Stimulated activated CD8-positive, alpha-beta memory T cell treated with anti-CD3 and anti-CD28 coated beads, Interleukin-15, amount 100 ng/mL, for 24 hours (primary cell): ENCODE measurements at places on chromosomes 7 and 10.

DNA sequence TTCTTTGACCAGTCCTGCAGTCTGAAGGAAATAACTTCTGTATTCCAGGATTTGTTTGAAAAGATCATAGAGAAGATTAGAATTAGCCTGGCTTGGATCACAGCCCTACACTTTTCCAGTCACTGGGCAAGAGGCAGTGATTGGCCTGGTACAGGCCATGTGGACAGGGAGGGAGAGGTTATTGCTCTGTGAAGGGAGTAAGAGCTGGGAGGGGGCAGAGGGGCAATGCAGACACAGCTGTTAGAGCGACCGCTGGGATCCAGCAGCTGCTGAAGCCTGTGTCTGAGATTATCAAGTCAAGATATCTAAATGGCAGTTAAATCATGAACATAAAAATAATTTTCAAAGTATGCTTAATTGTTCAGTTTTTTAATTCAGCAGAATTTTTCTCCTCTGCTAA, 257.3 kb downstream of the SDK1 start:
- no peak for DNase-seq

GRCh38 chr7:113087071-113087998, 708 bp upstream of the GPR85 start:
- no peak for DNase-seq

GRCh38 chr10:93566435-93567276, at the start of gene FFAR4:
FFAR4 (plus strand) TSS chr10:93566665; CDS start chr10:93566721, 56 bp downstream.
- no peak for DNase-seq

GRCh38 chr7:23469961-23470250, 385 bp downstream of the IGF2BP3 start:
- no peak for DNase-seq

DNA sequence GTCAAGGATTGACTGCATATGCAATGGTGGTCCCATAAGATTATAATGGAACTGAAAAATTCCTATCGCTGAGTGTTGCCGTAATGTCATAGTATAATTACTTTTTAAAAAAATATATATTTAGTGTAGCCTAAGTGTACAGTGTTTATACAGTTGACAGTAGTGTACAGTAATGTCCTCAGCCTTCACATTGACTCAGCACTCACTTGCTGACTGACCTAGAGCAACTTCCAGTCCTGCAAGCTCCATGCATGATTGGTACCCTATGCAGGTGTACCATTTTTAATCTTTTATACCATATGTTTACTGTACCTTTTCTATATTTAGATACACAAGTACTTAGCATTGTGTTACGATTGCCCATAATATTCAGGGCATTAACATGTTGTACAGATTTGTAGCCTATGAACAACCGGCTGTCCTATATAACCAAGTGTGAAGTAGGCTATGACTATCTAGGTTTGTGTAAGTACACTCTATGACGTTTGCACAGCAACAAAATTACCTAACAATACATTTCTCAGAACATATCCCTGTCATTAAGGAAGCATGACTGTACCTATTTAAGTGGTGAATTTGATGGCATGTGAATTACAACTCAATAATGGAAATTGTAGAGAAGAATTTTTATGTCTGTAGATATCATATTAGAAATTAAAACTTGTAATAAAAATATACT, 40.9 kb downstream of the CCNY start:
- DNase-seq = no peak

DNA sequence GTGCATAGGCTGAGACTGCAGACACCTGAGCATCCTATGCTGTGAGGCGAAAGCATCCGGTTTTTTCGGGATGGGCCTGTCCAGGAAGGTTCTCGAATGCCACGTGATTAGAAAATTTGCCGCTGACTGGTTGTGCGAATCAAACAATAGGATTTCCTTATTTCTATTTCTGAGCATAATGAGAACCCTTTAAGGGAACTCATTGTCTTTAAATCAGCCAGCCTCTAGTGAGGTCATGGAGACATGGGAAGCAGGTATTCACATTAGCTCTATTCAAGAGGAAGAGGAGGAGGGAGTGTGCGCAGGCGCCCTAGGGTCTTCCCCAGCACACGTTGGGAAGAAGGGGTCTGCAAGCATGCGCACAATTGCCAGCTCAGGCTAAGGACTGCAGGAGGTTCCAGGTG, 5.6 kb downstream of the GIMAP1 start:
- DNase-seq = no peak

GRCh38 chr7:121023683-121024511, 35.4 kb downstream of the CPED1 start:
- no peak for DNase-seq

DNA sequence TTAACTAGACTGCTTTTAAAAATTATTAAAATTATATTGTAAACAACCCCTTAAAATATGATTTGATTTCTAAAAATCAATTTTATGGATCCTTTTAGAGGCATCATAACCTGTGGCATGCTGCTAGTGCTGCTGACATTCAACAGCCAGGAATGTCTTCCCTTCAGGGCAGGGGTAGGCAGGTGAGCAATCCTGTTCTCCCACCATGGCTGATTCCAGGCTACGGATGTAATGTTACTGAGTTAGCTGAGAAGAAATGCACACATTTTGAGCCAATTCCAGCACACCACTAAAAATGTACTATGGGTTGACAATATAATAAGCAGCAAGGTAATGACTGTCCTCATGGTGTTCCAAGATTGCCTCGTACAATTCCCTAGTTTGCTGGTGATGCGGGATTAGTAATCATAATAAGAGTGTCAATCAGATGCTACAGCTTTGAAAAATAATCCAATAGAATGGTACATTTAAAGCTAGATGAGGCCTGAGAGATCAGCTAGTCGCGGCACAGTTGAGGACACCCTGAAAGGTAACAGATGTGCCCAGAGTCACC, 108.7 kb upstream of the PRR15 start:
- no peak for DNase-seq

- DNase-seq = no peak
Measured at GRCh38 chr10:104043854-104044253, 41.8 kb downstream of the COL17A1 start.

GRCh38 chr7:46109437-46109836, 188.4 kb upstream of the IGFBP3 start:
- DNase-seq = no peak

DNA sequence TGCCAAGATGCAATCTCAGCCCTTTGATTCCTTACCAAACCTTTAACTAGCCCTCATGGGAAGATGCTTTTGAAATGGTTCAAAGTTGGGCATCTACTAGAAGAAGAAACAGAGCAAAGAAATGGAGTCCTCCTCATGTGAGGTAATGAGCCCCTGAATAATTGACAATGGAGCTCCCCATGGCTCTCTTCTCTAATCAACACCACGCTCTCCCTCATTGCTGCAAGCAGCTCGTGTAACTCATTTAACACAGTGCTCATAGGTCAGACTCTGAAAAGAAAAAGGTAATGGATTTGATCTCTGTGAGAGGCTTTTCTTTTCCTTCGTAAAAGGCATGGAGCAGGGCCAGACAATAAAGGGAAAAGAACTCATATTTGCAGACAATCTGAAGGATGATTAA, 312.8 kb downstream of the PHTF2 start:
- no peak for DNase-seq

DNA sequence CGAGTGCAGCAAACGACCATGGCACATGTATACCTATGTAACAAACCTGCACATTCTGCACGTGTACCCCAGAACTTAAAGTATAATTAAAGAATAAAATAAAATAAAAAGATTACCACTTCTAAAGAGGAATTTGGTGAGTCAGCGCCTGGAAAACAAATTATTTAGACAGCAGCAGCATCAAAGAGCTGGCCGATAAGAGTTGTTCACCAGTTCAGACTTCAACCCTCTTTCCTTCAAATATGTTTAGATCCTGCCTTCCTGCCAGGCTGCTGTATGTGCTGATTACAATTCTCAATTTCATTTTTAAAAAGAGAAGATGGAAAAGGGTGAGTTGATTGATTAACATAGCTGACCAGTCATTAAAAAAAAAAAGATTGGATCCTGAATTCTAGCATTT, 672.0 kb upstream of the NRP1 start:
- no peak for DNase-seq

DNA sequence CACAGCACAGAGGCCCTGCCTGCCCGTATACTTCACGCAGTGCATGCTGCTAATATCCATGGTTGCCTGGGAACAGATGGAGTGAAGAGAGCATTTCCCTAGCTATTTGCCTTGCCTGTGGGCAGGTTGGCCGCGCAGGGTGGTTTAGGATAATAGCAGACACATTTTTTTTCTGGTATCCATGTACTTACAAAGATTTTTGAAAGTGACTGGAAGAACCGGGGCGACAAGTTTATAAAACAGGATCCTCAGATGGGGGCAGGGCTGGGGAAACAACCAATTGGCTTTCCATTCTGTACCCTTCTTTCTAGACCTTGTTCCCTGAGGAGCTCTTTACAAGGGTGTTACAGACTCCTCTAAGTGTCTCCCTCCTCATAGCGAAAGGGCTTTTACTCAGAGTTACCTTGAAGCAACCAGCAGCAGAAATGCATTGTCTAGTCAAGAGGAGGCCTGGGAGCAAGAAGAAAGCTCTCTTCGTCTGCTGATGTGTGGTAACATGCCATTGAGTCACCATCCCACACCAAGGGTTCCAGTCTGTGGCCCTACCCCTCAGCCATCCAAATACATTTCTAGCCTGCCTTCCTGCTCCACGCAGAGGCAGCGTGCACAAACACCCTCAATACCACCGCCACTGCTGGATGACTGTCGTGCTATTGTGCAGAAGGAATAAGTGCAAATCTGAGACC, 31.5 kb downstream of the MTURN start:
- no peak for DNase-seq

DNA sequence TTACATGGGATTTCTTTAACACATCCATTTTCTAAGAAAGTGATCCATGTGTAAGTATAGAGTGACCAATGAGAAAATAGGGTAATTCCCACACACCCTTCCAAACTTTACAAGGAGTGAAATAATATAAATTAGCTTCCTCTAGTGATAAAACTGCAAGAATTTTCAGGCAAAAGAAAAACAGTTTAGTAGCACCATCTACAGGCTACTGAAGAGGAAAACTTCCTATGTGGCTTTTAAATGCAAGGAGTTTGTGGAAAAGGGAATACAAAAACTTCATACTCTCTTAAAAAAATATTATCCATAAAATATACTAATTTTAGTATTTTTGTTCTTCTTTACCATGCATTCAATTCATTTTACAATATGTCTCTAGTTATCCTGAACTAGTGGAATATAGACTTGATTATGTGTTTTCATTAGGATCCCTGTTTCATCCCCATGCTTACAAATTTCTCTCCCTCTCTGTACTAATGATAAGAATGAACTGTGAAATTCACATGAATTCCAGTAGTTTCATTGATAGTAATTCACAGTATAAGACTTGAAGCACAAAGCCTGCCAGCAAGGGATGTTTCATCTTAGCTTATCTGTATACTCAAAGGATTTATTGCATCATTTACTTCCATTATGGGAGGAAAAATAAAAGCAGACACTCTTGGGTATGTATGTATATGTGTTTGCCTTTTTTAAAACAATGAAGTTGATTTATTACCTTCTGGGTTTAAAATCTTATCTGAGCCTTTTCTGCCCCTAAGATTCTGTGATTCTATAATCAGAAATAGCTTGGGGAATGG, 442.9 kb downstream of the AUTS2 start:
- no peak for DNase-seq
